ENCODE measurements at places on chromosomes 5 and 9. TPM values are rescaled to one million over a fixed set of nuclear protein-coding genes. Genes with fewer than 3 reads are reported as not detected.

The EQTN gene
- total RNA-seq = not detected

The SPAG8 gene
- total RNA-seq = 3.3 TPM

The HK3 gene
- not detected for total RNA-seq

The SPATA31C1 gene
- total RNA-seq = not detected

The RNF183 gene
- total RNA-seq = not detected

The PCDHB15 gene
- 4.3 TPM for total RNA-seq

The CAVIN4 gene
- 0.46 TPM for total RNA-seq

The UBE2R2 gene
- 51.2 TPM for total RNA-seq

The GMCL2 gene
- total RNA-seq = not detected

The PLAC8L1 gene
- 0.97 TPM for total RNA-seq

The CNTFR gene
- not detected for total RNA-seq

The ASPN gene
- 376 TPM for total RNA-seq

The DPP7 gene
- 54.0 TPM for total RNA-seq
